Lung (tissue), 17 donors: ENCODE measurements at places on chromosomes 3 and 15. TPM values are rescaled to one million over a fixed set of nuclear protein-coding genes. Genes with fewer than 3 reads are reported as not detected.

WHAMM gene
- total RNA-seq, result 8.6 TPM

ARGFX gene
- not detected for total RNA-seq

OR5K2 gene
- not detected for total RNA-seq

ZCWPW2 gene
- total RNA-seq, result 0.98 TPM

C2CD4A gene
- 0.34 TPM for total RNA-seq

STRIT1 gene
- total RNA-seq, result not detected

BFSP2 gene
- total RNA-seq, result not detected
